Stimulated activated CD8-positive, alpha-beta memory T cell treated with anti-CD3 and anti-CD28 coated beads, Interleukin-7, amount 100 ng/mL, for 1 hour (primary cell): ENCODE measurements at places on chromosomes 5 and 9.

DNA sequence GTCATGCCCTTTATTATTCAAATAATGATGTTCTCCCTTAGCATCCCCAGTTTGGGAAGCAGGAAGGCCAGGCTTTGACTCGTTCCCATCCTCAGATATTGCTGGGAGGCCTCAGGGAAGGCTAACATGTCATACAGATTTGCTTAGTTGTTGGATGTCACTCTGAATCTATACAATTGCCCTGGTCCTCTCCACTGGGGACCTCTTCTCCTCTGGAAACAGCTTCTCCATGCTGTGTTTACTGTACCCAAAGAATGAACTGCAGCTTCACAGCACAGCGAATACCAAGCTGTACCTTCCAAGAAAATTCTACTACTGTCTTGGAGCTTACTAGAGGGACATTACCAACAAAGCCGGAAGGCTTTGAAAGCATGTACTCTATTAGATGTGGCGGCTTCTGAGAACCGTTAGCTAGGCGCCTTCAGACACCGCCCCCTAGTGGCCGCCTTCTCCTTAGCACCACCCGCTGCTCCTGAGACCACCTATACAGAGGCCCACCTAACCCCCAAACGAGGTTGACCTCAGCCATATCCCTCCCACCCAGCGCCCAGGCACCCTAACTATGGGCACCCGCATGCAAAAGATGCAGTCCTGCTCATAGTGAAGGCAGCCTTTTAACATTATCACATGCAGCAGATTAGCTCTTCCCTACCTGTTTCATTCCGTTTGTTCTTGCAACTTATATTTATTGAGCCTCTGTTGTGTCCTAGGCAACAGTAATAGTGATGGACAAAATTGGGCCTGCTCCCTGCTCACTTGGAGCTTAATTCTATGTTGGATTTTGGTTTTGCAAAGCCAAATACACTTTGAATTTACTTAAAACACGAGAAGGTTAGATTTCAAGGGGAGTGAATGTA lies 34.9 kb upstream of the FOXI1 start:
- no peak for DNase-seq

DNA sequence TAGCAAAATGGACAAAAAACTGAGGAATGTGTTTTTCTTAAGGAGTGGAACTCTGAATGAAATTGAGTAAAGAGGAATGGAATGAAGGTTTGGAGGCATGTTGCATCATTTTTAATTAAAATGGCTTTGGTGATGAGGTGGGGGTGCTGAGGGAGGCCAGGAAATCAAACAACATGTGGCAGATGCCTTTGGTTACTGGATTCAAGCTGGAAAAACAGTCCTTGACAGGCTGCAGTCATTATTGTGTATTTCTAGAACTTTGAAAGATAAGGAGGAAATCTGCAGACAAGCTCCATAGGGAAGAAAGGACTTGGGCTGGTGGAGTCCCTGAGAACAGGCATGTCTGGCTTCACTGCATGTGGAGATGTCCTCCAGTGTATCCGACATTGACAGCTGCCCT lies 203.5 kb upstream of the HAPLN1 start:
- no peak for DNase-seq

GRCh38 chr9:99391937-99392594 lies 170.0 kb downstream of the SEC61B start:
- no peak for DNase-seq

- DNase-seq = no peak
Measured at GRCh38 chr9:16294133-16294770, 576.2 kb downstream of the BNC2 start.

DNA sequence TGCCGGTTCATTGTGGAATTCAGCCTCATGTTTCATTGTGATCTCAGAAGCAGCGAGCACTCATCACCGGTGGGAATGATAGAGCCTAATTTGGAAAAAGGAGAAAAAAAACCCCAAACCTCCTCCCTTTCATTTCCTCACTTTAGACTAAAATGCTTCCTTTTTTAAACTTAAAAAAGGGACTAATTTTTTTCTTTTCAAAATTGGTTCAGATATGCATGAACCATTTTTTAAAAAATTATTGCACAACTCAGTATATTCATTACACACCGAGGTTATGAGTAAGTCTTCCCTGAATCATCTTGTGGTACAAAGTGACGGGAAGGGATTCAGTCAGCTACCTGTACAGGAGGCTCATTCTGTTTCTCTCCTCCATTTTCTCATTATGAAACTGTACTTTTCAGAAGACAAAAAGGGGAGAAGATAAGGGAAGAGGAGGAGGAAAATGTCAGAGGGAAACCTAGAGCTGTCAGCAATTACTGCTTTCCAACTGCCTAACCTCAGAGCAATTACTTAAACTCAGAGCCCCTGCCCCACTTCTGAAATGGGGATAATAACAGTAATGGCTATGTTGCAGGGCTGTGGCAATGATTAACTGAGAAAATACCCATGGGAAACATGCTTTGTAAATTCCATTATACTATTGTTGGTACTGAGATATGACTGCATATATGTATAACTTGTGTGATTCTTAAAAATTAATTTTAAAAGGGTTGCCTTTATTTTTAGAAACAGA lies 24.0 kb downstream of the GALNT10 start:
- no peak for DNase-seq

DNA sequence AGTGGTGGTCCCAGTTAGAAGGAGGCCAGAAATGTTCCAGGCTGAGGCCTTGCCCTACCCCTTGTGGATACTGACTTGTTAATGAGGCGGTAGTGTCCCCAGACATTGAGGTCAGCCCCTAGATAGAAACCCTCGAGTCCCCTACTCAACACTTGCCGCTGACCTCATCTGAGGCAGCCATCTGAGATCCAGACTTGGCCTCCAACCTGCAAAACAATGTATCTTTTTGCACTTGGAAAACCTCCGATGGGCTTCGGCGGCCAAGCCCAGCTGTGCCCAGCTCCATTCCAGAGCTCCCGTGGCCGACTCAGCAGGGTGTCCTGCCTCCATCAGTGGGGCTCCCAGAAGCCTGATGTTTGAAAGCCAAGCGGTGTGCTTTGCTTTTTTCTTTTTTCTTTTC lies 122.1 kb downstream of the WNK2 start:
- no peak for DNase-seq

DNA sequence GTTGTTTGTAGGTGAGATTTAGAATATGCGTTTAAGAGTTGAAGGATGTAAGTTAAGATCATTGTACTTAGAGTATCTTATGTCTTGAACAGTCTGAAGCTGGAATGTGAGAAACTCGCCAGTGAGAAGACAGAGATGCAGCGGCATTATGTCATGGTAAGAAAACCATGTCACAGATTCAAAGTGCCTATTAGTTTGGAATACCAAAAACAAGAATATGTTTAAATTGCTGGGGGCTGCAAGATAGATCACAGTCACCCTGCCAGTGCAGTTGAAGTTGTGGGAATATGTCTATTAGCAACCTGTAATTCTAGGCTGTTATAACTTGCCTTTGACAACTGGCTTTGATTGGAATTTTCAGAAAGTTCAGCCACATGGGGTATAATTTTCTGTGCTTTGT lies 3.0 kb downstream of the TLE4 start:
- DNase-seq = no peak

DNA sequence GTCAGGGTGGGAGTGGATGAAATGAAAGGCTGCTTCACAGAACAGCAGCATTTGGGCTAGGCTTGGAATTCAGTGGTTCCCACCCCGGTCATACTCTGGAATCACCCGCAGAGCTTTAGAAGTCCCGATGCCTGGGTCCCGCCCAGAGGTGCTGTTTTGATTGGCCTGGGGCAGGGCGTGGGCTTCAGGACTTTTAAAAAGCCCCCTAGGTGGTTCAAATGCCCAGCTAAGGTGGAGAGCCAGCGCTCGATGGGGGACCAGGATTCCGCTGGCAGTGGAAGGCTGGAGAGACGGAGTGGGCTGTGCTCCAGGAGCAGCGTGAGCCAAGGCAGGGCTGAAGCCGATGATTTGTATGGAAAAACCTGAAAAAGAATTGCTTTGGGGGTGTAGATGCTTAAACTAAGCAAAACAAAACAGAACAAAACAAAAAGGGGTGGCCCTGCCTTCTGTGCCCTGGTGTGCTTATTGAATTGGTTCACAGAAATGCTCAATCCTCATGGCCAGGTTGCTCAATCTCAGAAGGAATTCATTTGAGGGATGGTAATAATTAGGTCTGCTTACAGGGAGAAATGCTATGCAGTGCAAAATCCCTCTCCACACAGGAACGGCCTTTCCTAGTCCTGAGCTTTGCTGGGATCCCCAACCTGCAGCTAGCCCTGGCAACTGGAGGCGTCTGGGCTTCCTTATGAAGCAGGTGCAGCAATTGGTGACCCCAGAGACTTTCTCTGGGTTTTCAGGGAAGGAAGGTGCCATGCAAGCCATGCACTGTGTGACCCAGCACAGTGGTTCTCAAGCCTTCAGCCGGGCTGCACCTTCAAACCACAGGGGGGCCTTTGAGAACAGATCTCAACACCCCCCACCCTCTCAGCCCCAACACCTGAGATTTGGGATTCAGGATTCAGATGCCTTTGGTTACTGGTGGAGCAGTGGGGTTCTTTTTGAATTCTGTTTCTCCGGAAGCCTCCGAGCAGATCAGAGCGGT lies 174.0 kb upstream of the ZNF618 start:
- no peak for DNase-seq
